ENCODE measurements at places on chromosomes 16 and 17.
A peak's percentile ranks its signal among the peaks of the same experiment; 100 is the strongest.

DNA sequence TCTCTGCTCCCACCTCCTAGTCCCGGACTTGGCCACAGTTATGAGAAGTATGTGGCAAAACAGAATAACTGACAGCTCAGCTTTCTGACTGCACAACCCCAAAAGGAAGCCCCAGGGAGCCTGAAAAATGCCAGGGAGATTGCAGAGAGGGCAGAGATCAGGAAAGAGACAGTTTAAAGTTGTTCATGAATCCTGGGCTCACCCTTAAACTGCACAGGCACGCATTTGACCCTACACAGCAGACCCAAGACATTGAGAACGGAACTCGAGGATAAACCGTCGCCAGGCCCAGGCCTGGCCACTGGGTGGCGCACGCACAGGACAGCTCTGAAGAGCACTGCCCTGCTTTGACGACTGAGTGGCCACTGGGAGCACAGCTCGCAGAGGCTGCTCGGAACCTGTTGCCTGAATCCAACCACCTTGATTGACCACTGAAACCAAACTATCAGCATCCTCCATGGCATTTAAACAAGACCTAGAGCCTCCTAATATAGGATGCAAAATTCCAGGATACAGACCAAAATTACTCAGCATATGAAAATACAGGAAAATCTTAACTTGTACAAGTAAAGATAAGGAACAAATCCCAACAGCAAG lies 114.0 kb downstream of the C16orf95 start:
- no peak overlapping the region for H3K4me3 ChIP-seq
- H3K36me3 ChIP-seq: no peaks in the 10 kb centered on the region
- no peak overlapping the region for H3K27ac ChIP-seq
- peaks cover 2% of the 10 kb centered on the region for H3K4me1 ChIP-seq
- peak; percentile 9 for DNase-seq

DNA sequence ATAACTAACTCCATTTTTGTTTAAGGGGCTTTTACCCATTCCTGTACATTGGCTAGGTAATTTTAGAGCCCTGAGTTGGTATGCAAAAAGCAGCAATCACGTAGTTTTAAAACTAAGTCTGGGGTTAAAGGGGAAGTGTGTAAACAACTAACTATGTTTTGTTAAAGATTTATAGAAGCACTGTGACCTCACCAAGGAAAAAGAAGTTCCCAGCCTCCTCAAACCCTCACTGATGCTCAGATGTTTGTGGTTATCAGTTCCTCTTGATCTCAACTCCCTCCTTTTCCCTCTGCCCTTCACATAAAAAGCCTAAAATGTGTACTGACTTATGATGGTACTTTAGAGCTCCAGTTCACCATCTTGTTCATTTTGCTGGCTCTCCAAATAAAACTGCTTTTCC lies 119.9 kb upstream of the IRX6 start:
- H3K4me3 ChIP-seq: no peak overlapping the region
- DNase-seq: no peak
- H3K27ac ChIP-seq: no peak overlapping the region
- H3K4me1 ChIP-seq: no peaks in the 10 kb centered on the region

DNA sequence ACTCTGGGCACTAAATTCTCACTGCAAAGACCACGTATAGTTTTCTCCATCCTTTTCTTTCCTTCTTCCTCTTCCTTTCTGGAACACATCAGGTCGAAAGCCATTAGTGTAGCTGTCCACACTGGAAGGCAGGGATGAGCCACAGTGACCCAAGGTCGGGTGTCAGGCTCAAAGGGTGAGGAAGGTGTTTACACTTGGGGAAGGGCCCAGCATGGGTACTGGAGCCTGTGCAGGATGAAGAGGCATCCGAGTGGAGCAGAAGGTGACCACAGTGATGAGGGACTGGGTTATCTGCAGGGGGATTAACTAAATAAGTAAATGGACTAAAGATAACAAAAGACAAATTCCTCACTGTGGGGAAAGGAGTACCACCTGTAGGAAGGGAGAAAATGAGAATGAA lies 164.0 kb downstream of the SOX9 start:
- no peak for DNase-seq
- H3K27me3 ChIP-seq: no peaks in the 10 kb centered on the region
- no peak overlapping the region for H3K4me3 ChIP-seq
- no peak overlapping the region for H3K27ac ChIP-seq

DNA sequence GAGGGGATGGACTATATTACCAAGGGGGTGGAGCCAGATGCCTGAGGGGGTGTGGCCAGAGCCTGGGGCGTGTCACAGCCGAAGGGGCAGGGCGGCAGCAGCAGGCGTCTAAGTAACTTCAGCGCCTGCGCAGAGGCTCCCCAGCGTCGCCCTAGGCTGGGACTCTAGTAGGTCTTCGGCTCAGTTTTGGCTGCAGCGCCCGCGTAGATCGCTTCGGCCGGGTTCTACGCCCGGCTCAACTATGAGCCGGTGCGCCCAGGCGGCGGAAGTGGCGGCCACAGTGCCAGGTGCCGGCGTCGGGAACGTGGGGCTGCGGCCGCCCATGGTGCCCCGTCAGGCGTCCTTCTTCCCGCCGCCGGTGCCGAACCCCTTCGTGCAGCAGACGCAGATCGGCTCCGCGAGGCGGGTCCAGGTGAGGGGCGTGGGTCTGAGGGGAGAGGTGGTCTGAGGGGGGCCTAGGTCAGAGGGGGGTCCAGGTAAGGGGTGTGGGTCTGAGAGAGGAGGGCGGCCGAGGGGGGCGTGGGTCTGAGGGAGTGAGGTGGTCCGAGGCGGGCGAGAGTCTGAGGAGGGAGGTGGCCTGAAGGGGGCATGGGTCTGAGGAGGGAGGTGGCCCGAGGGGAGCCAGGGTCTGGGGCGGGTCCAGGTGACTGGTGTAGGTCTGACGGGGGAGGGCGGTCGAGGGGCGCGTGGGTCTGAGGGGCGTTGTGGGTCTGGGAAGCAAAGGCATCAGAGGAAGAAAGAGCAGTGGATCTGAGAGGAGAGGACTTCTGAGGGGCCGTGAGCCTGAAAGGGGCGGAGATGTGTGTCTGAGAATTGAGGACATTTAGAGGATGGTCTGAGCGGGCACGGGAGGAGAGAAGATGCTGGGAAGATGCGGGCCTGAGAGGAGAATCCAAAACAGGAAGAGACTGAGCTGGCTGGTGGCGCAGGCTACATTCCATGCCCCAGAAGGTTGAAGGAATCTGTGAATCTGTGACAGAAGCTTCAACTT lies at the start of gene LPCAT2:
Gene LPCAT2, plus strand, starts transcription at position 132 of the 991 bp plus-strand sequence. Its CDS starts 110 bp downstream, at position 242.
- H3K4me1 ChIP-seq: peaks cover 12% of the 10 kb centered on the region
- H3K27ac ChIP-seq: peak within 1 kb of the TSS; percentile 25
- H3K4me3 ChIP-seq: peak within 1 kb of the TSS; percentile 40
- peak; percentile 66 for DNase-seq
- H3K36me3 ChIP-seq: no peaks in the 10 kb centered on the region
- peaks cover 3% of the 10 kb centered on the region for H3K27me3 ChIP-seq

- peak overlapping the region; percentile 93 for H3K27ac ChIP-seq
- peaks cover 50% of the 10 kb centered on the region for H3K4me1 ChIP-seq
- H3K36me3 ChIP-seq: no peaks in the 10 kb centered on the region
- no peak for DNase-seq
- no peak overlapping the region for H3K4me3 ChIP-seq
Observed at GRCh38 chr16:25065899-25066298, 45.6 kb upstream of the LCMT1 start.

GRCh38 chr17:57550016-57550415 lies 195.1 kb downstream of the CCDC182 start:
- H3K4me1 ChIP-seq: peaks cover 68% of the 10 kb centered on the region
- H3K4me3 ChIP-seq: peak overlapping the region; percentile 50
- DNase-seq: no peak

- no peak overlapping the region for H3K4me3 ChIP-seq
- H3K27ac ChIP-seq: no peak overlapping the region
- DNase-seq: no peak
- no peaks in the 10 kb centered on the region for H3K27me3 ChIP-seq
Observed at GRCh38 chr17:2452216-2452750, 51.4 kb upstream of the MNT start.

- DNase-seq: no peak
- no peaks in the 10 kb centered on the region for H3K36me3 ChIP-seq
- no peak overlapping the region for H3K4me3 ChIP-seq
- no peaks in the 10 kb centered on the region for H3K4me1 ChIP-seq
- no peak overlapping the region for H3K27ac ChIP-seq
Observed at GRCh38 chr17:72191921-72192799, 71.3 kb downstream of the SOX9 start.

- H3K27me3 ChIP-seq: no peaks in the 10 kb centered on the region
- no peak for DNase-seq
- H3K4me1 ChIP-seq: no peaks in the 10 kb centered on the region
- no peak overlapping the region for H3K27ac ChIP-seq
- no peak overlapping the region for H3K4me3 ChIP-seq
Observed at GRCh38 chr16:47162670-47163420, 19.1 kb upstream of the NETO2 start.

DNA sequence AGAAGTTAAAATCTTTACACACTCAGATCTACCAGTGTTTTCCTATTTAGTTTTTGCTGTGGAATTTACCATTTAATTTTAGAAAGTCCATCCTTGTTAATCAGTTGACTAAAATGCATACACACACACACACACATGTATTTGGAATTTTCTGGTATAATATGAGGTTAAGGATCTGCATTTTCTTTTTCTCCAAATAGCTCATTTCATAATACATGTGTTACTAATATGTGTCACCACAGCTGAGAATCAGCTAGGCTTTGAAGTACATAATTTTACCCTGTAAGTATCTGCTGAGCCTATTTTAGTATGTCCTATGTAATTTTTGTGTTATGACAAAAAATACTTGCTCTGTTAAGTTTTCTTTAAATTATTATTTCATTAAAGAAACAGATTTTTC lies 143.2 kb downstream of the PHKB start:
- no peaks in the 10 kb centered on the region for H3K27me3 ChIP-seq
- no peak overlapping the region for H3K27ac ChIP-seq
- no peaks in the 10 kb centered on the region for H3K4me1 ChIP-seq
- no peak for DNase-seq

DNA sequence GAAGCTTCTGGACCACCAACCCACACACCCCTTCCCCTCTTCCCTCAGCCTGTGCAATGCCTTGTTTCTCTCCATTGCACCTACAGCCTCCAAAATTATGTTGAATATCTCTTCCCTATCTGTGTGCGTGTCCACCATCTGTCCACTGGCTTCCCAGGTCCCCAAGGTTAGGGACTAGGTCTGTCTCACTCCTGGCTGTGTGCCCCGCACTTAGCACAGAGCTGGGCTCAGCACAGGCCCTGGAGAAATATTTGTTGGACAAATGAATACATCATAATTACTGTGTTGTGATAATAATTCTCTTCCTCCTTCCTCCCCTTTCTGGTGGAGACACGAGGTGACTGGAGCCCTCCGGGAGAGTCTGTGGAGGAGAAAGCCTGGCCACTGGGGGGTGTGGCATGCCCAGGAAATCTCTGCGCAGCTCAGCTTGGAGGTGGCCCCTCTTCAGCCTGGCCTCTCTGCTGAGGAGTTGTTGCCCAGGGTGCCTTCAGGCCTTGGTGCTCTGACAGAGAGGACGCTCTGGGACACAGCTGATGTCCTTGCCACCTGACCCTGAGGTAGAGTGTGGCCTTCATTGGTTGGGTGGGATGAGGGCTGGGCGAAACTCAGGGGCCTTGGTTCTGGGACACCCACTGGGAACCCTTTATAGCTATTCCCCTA lies 3.3 kb upstream of the BRD7 start:
- no peaks in the 10 kb centered on the region for H3K27me3 ChIP-seq
- peaks cover 7% of the 10 kb centered on the region for H3K4me1 ChIP-seq
- DNase-seq: no peak
- no peak overlapping the region for H3K4me3 ChIP-seq
- H3K36me3 ChIP-seq: no peaks in the 10 kb centered on the region
